Stimulated activated CD4-positive, alpha-beta T cell treated with anti-CD3 and anti-CD28 coated beads, Interleukin-2, amount 100 ng/mL, for 48 hours (primary cell): ENCODE measurements at places on chromosomes 7 and 10.

- no peak for DNase-seq
Measured at GRCh38 chr7:26185131-26185843, 15.3 kb downstream of the HNRNPA2B1 start.

GRCh38 chr7:71851776-71852498, 560.2 kb downstream of the CALN1 start:
- DNase-seq, result no peak

DNA sequence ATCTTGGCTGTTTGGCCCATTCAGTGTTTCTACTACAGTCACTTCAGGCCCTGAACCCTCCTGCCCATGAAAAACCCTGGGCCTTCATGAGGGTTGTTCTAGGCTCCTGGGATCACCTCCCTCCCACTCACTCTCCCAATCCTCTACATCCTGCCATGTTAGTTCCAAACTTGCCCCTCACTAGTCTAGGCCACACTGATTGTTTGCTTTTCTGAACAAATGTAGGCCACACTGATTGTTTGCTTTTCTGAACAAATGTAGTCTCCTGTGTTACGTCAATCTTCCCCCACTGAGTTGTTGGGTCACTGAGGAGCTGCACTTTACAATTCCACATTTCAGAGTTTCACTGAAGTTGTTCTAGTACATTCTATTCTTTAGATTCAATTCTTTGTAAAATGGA, 5.3 kb upstream of the ALDH18A1 start:
- no peak for DNase-seq

- no peak for DNase-seq
Measured at GRCh38 chr10:127313996-127314700, 117.8 kb upstream of the INSYN2A start.

DNA sequence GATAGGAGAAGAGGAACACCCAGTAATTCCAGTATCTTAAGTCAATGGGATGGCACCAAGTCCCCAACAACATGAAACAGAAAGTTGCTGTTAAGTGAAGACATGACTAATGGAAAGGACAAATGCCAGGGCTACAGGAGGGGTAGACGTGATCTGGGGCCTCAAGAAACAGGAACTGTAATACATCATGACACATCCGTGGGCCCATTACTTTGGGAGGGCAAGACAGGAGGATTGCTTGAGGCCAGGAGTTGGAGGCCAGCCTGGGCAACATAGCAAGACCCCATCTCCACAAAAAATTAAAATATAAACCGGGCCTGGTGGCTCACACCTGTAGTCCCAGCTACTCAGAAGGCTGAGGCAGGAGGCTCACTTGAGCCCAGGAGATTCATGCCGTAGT, 408.6 kb upstream of the PRKCQ start:
- DNase-seq, result no peak

DNA sequence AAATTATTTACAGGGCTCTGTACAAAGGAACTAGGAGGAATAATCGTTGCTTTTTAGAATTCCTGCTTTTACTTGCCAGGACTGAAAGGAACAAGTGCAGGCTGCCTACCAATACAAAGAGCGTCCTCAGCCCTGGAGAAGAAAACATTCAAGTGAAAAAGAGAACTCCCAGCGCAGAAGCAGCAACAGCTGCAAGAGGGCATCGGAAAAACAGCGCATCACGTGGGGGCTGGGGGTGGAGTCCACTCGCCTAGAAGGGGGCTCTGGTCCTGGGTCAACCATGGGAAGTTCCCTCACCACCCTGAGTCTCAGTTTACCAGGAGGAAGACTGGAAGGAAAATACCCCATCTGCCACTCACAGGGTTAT, 385 bp upstream of the C10orf90 start:
- no peak for DNase-seq

DNA sequence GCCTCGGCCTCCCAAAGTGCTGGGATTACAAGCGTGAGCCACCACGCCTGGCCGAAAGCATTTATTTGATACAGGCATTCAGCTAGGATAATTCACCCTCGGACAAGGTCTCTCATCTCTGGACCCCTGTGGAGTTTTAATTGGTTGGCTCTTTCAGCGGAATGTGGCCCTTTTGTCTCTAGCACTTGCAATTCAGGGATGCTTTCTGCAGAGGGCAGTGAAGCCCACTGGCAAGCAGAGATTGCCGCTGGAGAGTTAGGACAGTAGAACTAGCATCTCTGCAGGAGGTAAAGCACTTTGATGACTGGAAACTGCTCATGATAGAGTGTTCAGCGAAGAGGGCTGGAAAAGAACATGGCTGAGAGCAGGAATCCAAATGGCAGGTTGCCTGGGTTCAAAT, 62.0 kb downstream of the SUFU start:
- no peak for DNase-seq

- no peak for DNase-seq
Measured at GRCh38 chr7:11436316-11436715, 395.7 kb downstream of the THSD7A start.

DNA sequence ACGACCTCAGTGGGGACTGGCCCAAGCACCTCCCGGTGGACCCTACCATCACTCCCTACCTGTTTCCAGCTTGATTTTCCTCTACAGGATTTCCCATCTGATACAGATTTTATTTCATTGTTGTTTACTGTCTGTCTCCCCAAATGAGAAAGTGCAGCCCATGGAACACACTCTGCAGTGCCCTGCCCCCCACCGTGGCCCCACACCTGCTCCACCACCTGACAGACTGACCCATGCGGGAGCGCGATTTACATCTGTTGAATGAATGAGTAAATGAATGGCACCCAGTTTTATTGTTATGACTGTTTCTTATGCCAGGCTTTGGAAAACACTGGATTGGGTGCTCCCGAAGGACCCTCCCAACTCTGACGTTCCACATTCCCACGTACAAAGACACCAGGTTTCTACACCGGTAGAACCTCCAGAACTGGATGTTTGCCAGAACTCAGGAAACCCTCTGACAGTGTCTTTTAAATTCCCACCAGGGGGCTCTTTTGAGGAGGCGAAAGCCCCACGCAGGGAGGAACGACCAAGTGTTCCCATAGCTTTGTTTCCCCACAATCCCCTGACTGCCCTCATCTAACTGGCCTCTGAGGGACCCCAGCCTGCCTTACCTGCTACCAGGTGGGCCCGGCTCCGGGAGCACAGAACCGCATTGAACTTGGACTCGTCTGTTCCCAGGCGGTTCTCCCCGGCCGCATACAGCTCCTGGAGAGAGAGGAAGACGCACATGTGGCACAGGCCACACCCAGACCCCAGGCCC, 29.0 kb downstream of the PLAC9 start:
- DNase-seq, result no peak

DNA sequence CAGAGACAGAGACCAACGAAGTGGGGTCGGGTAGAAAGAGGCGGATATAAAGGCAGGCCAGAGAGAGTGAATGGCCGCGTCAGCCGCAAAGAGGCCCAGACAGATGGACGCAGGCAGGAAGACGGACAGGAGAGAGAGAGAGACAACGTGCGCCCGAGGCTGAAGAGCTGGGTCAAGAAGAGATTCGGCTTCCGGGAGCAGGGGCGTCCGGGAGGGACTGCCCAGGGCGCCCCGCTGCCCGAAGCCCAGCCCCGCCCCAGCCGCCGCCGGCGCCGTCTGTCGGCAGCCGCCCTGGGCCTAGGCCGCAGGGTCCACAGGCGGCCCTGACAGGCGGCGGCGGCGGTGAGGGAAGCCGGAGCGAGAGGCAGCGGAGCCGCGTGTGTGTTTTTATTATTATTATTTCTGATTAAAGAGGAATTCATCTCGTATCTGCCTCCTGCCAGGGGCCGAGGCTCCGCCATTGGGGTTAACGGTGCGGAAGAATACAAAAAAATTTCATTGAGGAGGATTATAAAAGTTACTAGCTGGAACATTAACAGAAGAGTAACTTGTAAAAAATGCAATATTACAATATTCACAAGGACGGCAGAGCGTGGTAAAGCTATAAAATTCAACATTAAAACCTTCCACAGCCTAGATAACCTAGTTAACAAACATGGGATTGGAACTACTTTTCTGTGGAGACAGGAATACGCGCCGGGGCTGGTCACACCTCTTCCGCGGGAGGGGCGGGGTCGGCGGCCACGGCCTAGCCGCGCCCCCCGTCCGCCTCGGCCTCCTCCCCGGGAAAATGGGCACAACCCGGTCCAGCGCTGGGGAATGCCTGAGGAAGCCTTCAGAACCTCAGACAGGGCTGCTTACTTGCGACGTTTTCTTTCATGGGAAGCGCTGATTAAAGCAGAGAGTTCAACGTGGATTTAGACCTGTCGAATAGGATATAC, 29.7 kb upstream of the PAX2 start:
- no peak for DNase-seq

GRCh38 chr10:80313523-80313922, 24.1 kb upstream of the MAT1A start:
- no peak for DNase-seq

DNA sequence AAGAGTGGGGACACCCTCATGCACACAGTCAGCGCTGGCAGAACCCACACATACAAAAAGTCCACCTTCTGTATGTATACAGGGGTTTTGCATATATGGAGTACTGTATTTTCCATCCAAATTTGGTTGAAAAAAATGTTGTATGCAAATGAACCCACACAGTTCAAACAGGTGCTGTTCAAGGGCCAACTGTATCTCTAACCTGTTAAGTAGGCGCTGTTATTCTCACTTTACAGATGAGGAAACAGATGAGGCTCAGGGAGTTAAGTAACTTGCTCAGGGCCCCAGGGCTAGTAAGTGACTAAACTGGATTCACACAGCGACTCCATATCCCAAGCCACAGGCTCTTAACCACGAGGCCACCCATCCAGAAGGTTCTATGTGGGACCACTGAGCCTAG, 69.9 kb downstream of the C10orf105 start:
- DNase-seq, result no peak

DNA sequence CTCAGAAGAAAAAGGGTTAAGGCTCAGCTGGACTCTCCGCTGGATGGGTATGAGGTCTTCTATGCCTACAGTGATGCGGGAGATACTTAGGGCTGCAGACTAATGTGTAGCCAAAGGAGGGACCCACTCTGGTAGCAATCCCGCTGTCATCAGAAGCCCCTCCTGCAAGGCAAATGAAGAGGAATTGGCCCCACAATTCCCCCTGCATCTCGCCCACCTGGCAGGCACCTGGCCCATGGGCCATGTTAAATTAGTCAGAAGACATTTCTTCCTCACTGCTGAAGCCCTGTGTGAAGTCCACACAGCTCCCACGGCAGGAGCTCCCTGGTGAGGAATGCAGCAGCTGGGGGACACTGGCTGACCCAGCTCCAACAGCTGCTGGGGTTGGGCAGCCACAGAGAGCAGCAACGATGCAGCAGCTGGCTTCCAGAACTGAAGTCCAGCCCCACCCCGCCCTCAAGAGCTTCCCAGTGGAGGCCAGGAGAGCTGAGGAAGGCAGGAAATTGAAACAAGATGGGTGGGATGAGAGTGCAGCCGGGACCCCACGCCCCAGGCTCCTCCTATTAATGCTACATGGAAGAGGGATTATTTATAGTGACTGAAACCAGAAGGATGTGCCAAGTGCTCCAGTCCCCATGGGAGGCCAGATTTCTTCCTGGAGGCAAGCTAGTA, 5.5 kb downstream of the VSTM4 start:
- DNase-seq, result no peak

- no peak for DNase-seq
Measured at GRCh38 chr10:62109587-62110293, 158.9 kb downstream of the RTKN2 start.

DNA sequence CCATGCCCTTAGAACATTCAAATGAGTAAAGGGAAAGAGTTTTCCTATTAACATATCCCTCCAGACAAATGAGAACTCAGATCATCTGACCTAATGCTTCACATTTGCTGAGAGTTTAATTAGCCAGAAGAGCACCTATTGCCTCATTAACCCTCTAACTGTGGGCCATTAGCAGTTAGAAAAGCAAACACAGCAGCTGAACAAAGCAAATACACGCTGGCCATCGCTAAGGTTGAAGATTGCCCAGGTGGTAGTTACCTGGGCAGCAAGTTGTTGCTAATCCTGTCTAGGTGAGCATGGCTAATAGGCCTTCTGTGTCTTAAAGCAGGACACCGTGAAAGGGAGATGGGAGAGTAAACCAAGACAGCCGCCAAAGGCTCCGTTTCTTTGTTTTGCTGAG, 49.9 kb upstream of the UCN3 start:
- no peak for DNase-seq

DNA sequence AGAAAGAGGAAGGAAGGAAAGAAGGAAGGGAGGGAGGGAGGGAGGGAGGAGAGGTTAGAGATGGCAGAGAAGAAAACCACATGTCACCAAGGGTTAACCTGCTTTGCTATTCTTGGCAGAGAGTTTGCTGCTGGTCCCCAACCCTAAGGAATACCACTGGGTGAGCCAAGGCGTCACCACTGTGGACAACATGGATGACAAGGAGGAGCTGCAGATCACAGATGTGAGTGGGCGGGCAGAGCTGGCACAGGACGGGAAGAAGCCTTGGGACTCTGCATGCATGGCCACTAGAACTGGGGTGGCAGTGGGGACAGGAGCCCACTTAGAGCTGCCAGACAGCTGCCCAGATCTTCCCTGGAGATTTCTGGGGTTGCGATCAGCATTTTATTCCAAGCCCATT, 17.2 kb upstream of the MYH16 start:
- DNase-seq, result no peak

DNA sequence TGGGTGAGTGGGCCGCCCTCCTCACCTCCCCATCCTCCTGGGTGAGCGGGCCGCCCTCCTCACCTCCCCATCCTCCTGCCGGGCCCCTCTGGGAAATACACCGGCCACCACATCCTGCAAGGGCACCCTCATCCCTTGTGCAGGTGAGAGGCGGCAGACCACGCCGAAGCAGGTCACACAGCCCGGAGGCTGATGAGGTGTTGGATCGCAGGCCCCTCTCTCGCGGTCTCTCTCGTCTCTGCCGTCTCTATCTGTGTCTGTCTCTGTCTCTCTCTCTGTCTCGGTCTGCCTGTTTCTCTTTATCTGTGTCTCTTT, 30.8 kb upstream of the FOXL3 start:
- no peak for DNase-seq

DNA sequence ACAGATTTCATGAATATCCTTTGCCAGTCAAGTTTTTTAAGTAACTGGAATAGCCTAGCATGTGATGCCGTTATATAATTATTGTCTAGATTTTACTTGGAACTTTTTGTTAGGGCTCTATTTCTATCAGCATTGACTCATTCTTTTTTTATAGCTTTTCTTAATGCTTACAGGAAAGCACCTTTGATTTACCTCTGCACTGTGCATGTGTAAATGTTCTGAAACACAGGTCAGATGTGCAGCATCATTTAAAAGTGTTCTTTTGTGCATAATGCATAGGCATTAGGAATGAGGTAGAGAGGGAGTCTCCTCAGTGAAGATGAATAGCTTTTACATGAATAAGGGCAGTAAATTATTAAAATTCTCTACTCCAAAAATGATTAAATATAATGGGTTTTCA, 669.3 kb upstream of the MBL2 start:
- DNase-seq, result no peak

DNA sequence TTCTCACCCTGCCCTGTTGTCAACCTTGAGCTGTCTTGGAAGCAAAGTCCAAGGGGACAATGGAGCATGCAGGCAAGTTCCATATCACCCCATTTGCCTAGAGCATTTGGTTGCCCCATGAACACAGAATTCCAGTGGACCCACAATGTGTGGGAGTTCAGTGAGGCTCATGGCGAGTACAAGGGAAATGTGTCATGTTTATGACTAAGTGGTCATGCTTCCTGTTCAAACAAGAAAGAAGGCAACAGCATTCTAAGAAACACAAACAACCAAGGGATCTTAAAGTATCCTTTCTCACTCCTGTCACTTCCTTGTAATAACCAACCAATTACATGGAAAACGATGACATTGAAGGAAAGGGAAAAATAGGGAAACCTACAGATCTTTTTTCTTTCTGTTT, 513.0 kb downstream of the INHBA start:
- DNase-seq, result no peak
